Stimulated activated CD4-positive, alpha-beta T cell treated with anti-CD3 and anti-CD28 coated beads, Interleukin-1b, Interleukin-23, amount 100 ng/mL, for 1 hour (primary cell): ENCODE measurements at places on chromosomes 7 and 10.
A peak's percentile ranks its signal among the peaks of the same experiment; 100 is the strongest.

GRCh38 chr7:16589881-16590280 is 55.7 kb downstream of the ANKMY2 start:
- DNase-seq = no peak

DNA sequence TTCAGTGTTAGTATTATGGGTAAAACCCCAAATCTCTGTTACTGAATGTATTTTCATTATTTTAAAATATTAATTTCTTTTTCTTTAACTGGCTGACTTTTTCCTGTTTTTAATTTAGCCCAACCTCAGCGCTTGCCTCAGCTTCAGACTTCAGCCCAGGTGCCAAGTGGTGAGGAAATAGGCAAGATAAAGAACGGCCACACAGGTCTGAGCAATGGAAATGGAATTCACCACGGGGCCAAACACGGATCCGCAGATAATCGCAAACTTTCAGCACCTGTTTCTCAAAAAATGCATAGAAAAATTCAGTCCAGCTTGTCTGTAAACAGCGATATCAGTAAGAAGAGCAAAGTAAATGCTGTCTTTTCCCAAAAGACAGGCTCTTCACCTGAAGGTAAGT is 57.5 kb downstream of the MDFIC start:
- DNase-seq = no peak

GRCh38 chr10:130022511-130023299 is 58.6 kb upstream of the EBF3 start:
- DNase-seq = no peak

- no peak for DNase-seq
Measured at GRCh38 chr10:11896549-11897200, 73.5 kb downstream of the PROSER2 start.

- no peak for DNase-seq
Measured at GRCh38 chr7:41824284-41824683, 121.4 kb upstream of the INHBA start.

- no peak for DNase-seq
Measured at GRCh38 chr10:63168821-63169462, 35.8 kb downstream of the NRBF2 start.

- DNase-seq = no peak
Measured at GRCh38 chr7:50684713-50685075, 98.0 kb downstream of the GRB10 start.

DNA sequence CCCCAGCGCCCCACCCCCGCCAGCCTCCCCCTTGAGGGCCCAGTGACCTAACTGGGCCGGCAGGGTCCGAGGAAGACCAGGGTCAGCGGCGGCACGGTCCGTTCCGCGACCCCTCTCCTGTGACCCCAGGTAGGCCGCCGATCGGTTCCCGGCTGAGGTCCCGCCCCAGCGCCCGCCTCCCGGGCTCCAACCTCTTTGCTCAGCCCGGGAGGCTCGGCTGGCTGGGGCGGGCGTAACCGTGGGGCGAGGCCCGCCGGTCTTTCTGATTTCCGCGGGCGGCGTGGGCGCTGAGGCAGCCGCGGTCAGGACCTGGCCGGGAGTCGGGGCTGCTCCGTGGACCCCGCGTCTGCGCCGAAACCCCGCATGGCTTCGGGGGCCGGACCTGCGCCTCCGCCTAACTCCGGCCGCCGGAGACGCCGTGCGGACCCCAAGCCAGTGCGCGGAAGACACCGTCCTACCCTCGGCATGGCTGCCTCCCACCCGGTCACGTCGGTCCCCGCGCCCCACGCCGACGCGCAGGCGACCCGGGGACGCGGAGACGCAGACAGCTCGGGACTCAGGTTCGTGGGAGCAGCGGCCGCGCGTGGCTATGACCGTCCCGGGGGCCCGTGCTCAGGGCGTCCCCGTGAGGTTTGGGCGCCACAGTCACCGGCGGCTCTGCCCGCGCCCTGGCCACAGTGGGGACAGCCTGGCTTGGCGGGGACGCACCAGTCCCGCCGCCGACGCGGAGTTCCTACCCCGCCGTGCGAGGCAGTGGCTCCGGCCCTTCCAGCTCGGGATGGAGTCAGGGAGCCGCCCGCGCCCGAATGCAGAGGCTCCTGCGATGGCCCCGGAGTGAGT is 1.0 kb upstream of the VENTX start:
- no peak for DNase-seq

DNA sequence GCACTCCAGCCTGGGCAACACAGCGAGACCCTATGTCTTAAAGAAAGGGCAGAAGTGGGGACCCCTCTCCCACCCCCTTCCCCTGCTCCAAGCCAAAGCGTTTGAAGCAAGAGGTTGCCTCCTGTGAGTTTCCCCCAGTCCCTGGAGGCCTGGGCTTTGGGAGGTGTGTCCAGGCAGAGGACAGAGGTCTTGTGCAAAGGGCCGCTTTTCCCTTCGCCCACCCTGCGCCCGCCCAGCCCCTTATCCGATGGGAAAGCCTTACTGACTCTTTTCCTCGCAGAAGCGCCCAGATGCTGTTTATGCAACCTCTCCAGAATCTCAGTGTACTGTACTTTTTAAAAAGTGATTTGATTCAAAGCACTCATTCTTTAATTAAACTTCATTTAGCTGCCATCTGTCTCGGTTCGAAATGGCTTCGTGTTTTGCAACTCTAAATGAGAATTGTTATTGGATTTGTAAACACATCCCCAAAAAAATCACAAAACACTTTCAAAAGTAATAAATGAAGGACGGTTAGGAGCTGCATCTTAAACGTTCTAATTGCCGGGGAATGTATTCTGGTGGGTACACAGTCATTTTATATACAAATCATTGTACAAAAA is 50.5 kb upstream of the GTF2I start:
- no peak for DNase-seq

DNA sequence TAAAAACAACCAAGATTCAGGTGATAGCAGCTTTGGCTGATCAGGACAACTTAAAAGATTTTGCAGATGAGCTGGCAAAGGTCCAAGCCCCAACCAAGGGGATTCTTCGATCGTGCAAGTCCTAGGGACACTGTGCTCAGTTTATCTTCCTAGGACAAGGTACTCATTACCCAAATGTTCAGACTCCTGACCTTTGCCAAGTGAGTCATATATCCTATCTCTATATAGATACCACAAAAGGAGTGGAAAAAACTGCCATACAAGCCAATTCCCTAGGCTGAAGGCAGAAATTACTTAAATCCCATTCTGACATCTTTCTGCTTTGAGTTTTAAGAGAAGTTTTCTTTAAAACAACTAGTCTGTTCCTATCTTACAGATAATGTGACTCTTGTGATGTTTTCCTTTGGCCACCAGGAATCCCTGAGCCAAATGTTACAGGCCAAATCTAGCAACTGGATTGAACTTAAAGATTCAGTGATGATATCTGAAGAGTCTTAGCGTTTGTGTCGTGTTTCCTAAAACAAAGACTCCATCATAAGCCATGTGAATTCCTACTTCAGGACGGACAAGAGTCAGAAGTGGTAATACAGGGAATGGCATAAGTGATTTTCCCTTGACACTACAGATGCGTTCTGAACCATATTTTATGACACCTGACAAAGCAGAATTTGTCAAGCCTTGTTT is 142.6 kb upstream of the ASAH2 start:
- no peak for DNase-seq

DNA sequence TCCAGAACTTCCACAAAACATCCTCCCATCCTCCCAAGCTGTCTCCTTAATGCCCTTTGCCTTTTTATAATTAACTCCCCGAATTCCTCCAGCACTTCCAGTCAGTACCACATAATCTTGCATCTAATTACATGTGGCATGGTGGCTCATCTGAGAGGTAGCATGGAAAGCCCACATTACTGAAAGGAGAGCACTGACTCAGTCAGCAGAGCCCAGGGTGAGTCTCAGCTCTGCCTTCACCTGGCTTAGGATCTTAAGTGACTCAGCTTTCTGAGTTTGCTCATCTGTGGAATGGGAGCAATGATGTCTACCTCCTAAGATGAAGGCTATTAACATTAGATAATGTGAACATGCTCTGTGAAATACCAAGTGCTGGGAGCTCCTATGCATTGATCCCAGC is 433.9 kb downstream of the SORCS3 start:
- DNase-seq = no peak

GRCh38 chr7:131021460-131021859 is 287.5 kb upstream of the KLF14 start:
- DNase-seq = no peak

- DNase-seq = no peak
Measured at GRCh38 chr10:97538839-97539238, 33.7 kb upstream of the ANKRD2 start.

DNA sequence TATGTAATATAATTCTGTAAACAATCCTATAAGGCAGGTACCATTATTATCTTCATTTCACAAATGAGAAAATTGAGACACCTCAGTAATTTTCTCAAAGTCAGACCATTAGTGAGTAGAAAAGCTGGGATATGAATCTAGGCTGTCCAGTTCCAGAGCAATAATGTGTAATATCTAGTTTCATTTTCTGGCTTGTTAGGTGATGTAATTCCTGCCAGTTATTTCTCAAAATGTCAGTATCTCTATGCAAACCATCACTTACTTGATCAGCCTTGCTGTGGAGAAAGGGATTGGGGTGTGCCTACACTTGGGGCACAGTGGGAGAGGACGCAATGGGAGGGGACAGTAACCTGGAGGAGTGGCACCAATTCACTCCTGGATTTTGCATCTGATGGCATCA is 157.5 kb downstream of the LYZL1 start:
- DNase-seq = no peak

GRCh38 chr10:8378198-8378983 is 323.9 kb downstream of the GATA3 start:
- no peak for DNase-seq

- no peak for DNase-seq
Measured at GRCh38 chr10:122475591-122476332, 14.4 kb downstream of the HTRA1 start.

DNA sequence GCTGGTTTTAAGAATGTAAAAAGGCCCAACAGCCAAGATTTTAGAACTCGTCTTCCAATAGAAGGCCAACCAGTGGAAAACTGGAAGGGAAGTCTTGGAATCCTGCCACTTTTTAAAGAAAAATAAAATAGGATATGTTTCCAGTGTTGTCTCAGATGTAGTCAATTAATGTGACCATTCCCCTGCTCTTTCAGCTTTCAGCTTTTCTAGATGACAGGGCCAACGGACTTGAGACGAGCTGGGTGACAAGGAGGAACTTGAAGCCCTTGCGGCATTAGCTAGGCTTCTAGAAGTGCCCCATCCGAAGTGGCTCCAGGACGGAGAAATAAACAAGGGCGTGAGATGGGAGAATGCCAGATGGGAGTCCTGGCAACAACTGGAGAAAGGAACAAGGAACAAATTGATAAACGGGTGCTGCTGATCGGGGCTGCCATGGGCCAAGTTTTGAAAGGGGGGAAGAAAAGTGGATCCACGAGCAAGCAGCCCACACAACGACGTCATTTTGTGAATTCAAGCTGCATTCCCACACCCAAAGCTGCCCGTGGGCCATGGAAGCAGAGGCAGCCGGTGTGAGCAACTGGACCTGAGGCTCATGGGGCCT is 42.3 kb downstream of the CTBP2 start:
- no peak for DNase-seq

GRCh38 chr10:91163869-91164474 is 56.5 kb upstream of the PCGF5 start:
- peak; percentile 38 for DNase-seq

DNA sequence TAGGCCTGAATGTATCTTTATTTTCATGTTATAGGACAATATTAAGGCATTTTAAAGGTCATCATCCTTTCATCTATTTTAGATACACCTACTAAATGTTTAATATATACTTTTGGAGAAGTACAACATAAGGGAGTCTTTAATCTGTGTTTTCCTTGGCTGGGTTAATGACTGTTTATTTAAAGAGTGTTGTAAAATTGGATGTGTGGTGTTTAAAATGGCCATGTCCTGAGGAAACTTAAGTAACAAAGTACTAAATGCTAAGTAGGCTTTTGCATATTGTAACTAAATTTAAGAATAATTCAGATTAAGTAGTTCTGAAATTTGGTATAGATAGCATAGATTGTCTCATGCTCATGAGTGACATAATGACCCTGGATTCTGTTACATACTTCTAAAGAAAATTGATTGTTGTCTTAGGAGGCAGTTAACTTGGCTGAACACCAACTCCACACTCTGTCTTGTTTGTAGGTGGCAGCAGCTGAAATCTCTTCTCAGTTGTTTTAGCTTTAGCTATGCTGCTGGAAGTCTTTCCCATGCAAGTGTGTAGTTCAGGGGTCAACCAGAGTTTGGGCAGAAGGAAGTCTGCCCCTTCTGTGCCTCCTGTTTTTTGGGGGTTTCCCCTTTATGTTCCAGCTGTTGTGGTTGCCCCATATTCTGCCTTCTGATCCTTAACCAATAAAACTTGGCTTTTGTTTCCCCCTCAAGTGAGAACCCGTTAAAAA is 29.2 kb downstream of the DLD start:
- no peak for DNase-seq

DNA sequence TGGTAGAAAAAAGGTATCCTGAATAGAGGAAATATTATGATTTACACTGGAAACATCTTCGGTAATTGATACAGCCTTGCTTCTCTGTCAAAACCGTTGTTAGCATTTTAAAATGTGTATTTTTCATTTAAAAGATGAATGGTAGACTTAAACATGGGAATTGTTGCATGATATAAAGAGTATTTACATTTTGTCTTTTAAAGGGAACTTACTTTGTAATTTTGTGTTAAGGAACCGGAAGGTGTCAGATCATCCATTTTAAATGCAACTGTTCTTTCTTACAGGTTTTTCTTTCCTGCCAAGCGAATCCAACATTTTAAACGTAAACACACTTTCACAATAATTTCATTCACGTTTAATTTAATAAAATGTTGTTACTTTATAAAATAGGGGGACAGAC is 1.8 kb upstream of the IGF2BP3 start:
- DNase-seq = no peak

DNA sequence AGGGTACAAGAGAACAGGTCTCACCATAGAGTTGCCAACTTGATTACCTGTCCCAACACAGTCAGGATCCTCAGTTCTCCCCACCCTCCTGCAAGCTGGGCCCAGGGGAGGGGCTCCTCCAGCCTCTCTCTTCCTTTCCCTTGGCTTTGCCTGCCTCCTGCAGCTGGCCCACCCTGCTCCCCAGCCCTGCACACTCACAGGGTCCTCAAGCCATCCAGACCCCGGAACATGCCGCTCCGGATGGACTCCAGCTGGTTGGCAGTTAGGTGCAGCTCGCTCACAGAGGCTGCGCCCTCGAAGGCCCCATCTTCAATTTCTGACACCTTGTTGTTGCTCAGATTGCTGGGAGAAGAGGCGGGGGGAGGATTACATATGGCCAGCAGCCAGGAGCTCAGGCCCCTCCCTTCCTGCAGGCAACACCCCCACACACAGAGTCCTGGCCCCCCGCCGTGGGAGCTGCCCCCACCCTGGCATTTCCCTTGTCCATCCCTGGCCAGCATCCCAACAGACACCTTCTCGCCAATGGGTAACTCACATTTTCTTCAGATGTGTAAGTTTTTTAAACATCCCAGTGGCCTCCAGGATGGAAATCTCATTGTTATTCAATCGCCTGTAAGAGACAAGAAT is 139.2 kb downstream of the SLIT1 start:
- DNase-seq = no peak

- DNase-seq = no peak
Measured at GRCh38 chr10:35136263-35136815, 9.7 kb downstream of the CREM start.

DNA sequence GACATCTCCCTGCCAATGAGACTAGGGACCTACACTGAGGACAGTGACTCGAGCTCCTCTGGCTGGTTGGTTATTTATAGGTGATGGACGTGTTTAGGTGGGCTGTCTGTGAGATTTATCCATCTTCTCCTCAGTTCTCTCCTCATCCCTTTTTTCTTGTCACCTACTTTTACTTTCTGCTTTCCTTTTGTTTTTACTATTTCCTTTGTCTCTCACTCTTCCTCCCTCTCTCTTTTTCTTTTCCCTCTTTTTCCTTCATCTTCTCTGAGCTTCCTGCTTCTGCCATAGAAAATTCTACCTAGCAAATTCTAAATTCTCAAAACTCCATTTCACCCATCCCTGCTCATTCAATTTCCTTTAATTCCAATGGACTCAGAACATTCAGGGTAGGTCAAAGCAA is 478.0 kb downstream of the GRID1 start:
- DNase-seq = no peak
